ENCODE measurements at places on chromosomes 1 and 21.

GRCh38 chr1:14578156-14578555 is 20.3 kb upstream of the KAZN start:
- no peak for DNase-seq

DNA sequence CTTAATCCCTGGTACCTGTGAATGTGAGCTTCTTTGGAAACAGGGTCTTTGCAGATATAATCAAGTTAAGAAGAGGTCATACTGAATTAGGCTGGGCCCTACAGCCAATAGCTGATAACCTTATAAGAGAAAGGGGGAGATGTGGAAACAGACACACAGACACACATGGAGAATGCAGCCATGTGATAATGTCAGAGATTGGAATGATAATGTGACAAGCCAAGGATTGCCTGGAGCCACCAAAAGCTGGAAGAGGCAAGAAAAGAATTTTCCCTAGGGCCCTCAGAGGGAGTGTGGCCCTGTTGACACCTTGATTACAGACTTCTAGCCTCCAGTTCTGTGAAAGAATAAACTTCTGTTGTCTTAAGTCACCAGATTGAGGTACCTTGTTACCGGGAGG is 114.5 kb upstream of the SOD1 start:
- no peak for DNase-seq

DNA sequence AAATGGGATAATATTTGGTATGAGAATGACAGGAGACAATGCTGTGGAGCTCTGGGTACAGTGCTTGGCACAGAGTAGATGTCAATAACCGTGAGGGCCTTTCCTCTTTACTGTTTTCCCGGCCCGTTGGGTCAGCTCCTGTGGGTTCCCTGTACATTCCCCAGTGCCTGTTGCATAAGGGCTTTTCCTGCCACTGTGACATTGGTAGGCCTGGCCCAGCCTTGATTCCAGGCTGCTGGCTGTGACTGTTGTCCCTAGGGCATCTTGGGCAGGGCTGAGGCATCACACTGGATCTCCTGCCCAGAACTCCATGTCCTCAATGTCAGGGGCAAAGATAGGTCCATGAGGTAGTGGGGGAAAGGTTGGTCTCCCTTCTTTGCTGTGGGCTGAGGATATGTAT is 25.8 kb upstream of the MYCL start:
- DNase-seq = no peak

DNA sequence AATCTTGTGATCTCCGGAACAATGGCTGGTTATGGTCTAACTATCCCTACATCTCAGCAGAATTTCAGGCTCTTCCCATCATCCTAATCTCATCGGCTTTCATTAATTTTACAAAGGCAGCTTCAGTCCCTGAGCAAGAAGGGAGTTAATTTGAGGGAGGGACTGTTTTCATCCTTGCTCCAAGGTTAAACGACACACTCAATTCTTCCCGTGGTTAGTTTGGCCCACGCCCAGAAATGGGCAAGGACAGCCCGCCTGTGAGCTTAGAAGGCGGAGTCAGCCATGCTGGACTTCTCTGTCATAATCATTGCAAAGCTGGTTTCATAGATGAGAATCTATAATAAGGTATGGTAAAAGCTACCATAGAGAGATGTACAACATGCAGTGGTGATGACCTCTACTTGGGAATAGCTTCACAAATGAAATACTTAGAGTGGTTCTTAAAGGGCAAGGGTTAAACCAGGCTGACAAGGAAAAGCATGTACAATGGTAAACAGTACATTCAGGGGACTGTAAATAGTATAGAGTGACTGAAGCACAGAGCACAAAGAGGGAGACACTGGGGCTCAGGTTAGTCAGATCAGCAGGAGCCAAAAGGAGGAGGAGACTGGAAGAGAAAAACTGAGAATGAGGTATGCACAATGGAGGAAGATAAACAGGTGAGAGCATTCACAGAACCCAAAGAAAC is 108.8 kb downstream of the SMYD3 start:
- no peak for DNase-seq

DNA sequence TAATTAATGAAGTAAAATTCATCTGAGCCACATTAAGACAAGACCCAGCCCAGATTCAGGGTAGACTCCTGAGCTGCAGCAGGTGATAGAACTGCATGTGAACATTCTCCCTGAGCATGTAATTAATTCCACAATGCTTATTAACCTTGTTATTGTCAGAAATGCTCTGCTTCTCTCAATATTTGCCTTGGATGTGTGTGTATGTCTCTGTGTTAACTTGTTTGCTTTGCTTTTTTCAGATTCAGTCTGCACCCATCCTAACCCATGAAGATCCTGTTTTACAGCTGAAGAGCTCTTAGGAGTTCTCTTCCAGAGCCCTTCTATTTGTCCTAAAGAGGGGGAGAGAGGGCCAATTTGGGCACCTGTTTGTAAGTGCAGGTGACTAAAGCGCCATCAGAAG is 143.2 kb upstream of the BMP8A start:
- no peak for DNase-seq

- no peak for DNase-seq
Measured at GRCh38 chr1:23517581-23517980, 13.5 kb downstream of the E2F2 start.

GRCh38 chr21:43609501-43610340 is 49.6 kb downstream of the HSF2BP start:
- DNase-seq = no peak

GRCh38 chr1:60257531-60257930 is 184.0 kb upstream of the C1orf87 start:
- no peak for DNase-seq

- no peak for DNase-seq
Measured at GRCh38 chr1:239274242-239274830, 112.0 kb upstream of the CHRM3 start.
